ENCODE measurements at places on chromosomes 12 and 14. TPM values are rescaled to one million over a fixed set of nuclear protein-coding genes. Genes with fewer than 3 reads are reported as not detected.

Gene APOF
- polyA plus RNA-seq = not detected

Gene GZMB
- polyA plus RNA-seq = 7.9 TPM

Gene ARMH4
- polyA plus RNA-seq = 0.50 TPM

Gene GUCY2C
- 0.85 TPM for polyA plus RNA-seq

Gene NFATC4
- 0.20 TPM for polyA plus RNA-seq

Gene FAM90A1
- polyA plus RNA-seq = not detected

Gene TAS2R7
- polyA plus RNA-seq = not detected

Gene P2RX2
- not detected for polyA plus RNA-seq

Gene LRRK2
- polyA plus RNA-seq = 6.8 TPM

Gene DIO3
- polyA plus RNA-seq = not detected

Gene TAS2R20
- polyA plus RNA-seq = not detected

Gene OR4K17
- polyA plus RNA-seq = not detected

Gene TMEM30B
- polyA plus RNA-seq = 0.33 TPM

Gene NEMP1
- 4.3 TPM for polyA plus RNA-seq

Gene SLIRP
- 227 TPM for polyA plus RNA-seq

Gene CELA1
- polyA plus RNA-seq = 0.58 TPM

Gene CD27
- 264 TPM for polyA plus RNA-seq

Gene MYF5
- polyA plus RNA-seq = not detected

Gene CARMIL3
- 0.35 TPM for polyA plus RNA-seq

Gene CD163L1
- polyA plus RNA-seq = not detected

Gene TPPP2
- polyA plus RNA-seq = not detected

Gene IFI27
- polyA plus RNA-seq = not detected

Gene CLEC4C
- polyA plus RNA-seq = 1.3 TPM

Gene IGFBP6
- 1.0 TPM for polyA plus RNA-seq

Gene SLC5A8
- not detected for polyA plus RNA-seq

Gene MIPOL1
- not detected for polyA plus RNA-seq

Gene SPIC
- not detected for polyA plus RNA-seq

Gene NRL
- polyA plus RNA-seq = 2.6 TPM

Gene GNG2
- 68.8 TPM for polyA plus RNA-seq

Gene ATG2B
- 1.9 TPM for polyA plus RNA-seq

Gene NOS1
- not detected for polyA plus RNA-seq

Gene DAO
- not detected for polyA plus RNA-seq

Gene KERA
- not detected for polyA plus RNA-seq

Gene OR4E2
- polyA plus RNA-seq = not detected

Gene RND1
- 2.6 TPM for polyA plus RNA-seq

Gene RNASE13
- not detected for polyA plus RNA-seq

Gene GPX2
- polyA plus RNA-seq = not detected

Gene CNTN1
- polyA plus RNA-seq = not detected

Gene GPRC5D
- polyA plus RNA-seq = 1.4 TPM

Gene CBLN3
- polyA plus RNA-seq = 2.9 TPM

Gene UNC79
- not detected for polyA plus RNA-seq

Gene GRIP1
- not detected for polyA plus RNA-seq

Gene DUSP6
- 7.7 TPM for polyA plus RNA-seq

Gene BEGAIN
- 0.91 TPM for polyA plus RNA-seq

Gene MYRFL
- not detected for polyA plus RNA-seq

Gene RAB21
- polyA plus RNA-seq = 16.2 TPM

Gene PLA2G1B
- not detected for polyA plus RNA-seq

Gene FOXN4
- not detected for polyA plus RNA-seq

Gene SPX
- 1.6 TPM for polyA plus RNA-seq

Gene PTPRO
- polyA plus RNA-seq = 9.4 TPM

Gene GLT1D1
- not detected for polyA plus RNA-seq

Gene FAM181A
- polyA plus RNA-seq = not detected

Data from IgD-negative memory B cell (primary cell).